ENCODE measurements at places on chromosomes 7 and 10.
A peak's percentile ranks its signal among the peaks of the same experiment; 100 is the strongest.

DNA sequence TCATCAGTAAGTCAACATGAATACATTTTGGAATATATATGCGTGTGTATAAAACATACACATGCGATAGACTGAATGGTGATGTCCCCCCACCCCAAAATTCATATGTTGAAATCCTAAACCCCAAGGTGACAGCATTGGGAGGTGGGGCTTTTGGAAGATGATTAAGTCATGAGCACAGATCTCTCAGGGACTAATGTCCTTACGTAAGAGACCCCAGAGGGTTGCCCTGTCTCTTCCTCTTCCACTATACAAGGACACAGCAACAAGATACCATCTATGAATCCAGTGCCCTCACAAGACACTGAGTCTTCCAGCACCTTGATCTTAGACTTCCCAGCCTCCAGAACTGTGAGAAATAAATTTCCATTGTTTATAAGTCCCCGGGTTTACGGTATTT lies 22.5 kb downstream of the DRGX start:
- no peak overlapping the region for H3K4me3 ChIP-seq
- no peaks in the 10 kb centered on the region for H3K36me3 ChIP-seq
- no peaks in the 10 kb centered on the region for H3K27me3 ChIP-seq
- H3K27ac ChIP-seq, result no peak overlapping the region
- DNase-seq, result no peak
- H3K4me1 ChIP-seq, result no peaks in the 10 kb centered on the region

DNA sequence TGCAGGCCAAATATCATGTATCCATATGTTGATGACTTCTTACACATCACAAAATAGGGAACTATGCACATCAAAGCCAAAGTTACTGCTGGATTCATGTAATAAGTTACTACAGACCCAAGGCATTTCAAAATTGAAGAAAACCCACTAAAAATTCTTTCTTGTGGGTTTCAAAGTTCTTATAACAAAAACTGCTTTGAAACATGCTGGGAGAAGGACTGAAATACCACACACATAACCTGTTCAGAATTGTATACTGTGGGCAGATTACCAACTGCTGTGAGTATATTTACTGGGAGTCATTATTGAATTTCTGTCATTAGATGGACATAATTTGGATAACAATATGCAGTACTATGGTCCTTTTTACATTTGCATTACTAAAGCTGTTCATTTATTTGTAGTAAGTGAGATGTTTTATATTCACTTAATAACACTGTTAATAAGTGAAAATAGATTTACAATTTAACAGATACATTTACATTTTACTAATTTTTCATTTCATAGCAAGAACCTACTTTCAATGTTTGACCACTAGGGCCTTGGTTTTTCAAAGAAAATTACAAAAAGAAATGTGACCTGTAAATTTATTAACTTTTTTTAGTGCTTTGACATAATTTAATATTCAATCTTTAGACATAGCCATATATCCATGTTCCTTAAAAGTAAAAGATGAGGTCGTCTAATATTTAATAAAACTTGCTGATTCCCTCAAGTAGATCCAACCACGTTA lies 132.6 kb downstream of the MAGI2 start:
- no peak for DNase-seq
- no peaks in the 10 kb centered on the region for H3K27me3 ChIP-seq
- no peaks in the 10 kb centered on the region for H3K36me3 ChIP-seq
- no peak overlapping the region for H3K27ac ChIP-seq

DNA sequence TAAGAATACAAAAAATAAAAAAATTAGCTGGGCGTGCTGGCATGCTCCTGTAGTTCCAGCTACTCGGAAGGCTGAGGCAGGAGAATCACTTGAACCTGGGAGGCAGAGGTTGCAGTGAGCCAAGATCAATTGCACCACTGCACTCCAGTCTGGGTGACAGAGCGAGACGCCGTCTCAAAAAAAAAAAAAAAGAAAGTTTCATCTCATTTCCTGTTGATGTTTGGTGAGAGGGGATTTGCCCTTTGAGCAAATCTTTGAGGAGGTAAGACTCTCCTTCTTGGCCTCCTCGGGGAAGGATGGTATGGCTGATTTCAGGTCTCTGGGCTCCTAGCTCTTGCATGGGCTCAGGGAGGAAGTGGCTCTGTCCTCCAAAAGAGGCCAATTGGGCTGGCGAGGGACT lies 3.6 kb upstream of the GRID2IP start:
- no peak overlapping the region for H3K4me3 ChIP-seq
- no peaks in the 10 kb centered on the region for H3K36me3 ChIP-seq
- peaks cover 3% of the 10 kb centered on the region for H3K27me3 ChIP-seq
- no peak for DNase-seq
- H3K27ac ChIP-seq, result no peak overlapping the region

DNA sequence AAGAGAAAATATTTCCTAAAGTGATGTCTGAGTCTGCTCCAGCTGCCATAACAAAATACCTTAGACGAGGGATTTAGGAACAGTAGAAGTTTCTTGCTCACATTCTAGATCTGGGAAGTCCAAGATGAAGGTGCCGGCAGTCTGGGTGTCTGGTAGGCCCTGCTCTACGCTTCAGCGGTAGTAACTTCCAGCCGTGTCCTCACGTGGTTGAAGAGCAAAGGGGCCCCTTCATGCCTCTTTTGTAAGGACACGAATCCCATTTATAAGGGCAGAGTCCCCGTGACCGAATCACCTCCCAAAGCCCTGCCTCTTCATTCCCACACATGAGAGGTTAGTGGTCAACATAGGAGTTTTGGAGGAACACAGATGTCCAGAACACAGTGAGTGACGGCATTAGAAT lies 52.2 kb upstream of the INPP5A start:
- no peak for DNase-seq
- H3K36me3 ChIP-seq, result no peaks in the 10 kb centered on the region
- no peaks in the 10 kb centered on the region for H3K27me3 ChIP-seq
- H3K27ac ChIP-seq, result no peak overlapping the region
- H3K4me3 ChIP-seq, result no peak overlapping the region

DNA sequence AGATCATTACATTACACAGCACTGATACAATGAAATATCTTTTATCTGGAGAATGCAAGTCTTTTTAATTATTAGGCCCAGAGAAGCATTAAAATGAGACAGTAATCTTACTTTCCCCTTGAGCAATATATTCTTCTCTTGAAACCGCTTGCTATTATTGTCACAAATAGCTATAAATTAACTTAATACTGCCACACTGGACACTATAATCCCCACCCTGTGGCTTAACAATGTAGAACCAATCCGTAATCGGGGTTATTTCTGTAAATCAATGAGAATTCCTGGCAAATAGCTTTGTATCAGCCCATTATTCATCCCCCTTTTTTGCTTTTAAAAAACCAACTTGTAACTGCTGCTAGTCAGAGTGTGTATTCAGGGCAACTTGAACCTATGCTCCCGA lies 366.2 kb upstream of the VWC2 start:
- H3K36me3 ChIP-seq, result no peaks in the 10 kb centered on the region
- H3K4me1 ChIP-seq, result no peaks in the 10 kb centered on the region
- no peaks in the 10 kb centered on the region for H3K27me3 ChIP-seq
- DNase-seq, result no peak
- no peak overlapping the region for H3K27ac ChIP-seq

DNA sequence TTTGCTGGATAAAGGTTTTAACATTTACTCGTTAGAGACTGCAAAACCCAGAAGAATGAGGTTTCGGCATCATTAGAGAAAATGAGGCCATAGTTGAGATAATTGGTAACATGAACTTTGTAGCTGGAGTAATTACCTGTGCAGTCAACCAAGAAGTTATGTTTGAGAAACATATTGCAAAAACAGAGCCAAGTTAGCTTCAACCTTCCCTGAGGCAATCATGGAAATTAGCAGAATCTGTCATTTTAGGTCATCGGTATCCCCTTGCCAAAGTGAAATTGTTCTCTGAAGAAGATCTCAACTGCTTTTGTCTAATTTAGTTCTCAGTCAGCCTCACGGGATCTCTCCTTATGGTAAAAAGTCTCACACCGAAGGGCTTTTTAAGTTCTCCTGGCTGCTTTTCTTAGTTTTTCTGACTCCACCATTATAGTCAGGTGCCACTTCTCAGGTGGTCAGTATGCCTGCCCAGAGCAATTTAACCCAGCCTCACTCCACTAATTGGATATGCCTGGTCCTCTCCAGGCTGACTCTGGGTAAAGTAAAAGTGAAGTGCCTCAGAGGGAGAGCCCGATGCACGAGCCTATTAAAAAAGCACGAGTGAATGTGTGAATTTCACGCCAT lies 52.5 kb downstream of the NRCAM start:
- no peak overlapping the region for H3K4me3 ChIP-seq
- H3K4me1 ChIP-seq, result no peaks in the 10 kb centered on the region
- no peak overlapping the region for H3K27ac ChIP-seq
- H3K36me3 ChIP-seq, result no peaks in the 10 kb centered on the region

- no peaks in the 10 kb centered on the region for H3K4me1 ChIP-seq
- no peaks in the 10 kb centered on the region for H3K27me3 ChIP-seq
- no peak for DNase-seq
- no peak overlapping the region for H3K4me3 ChIP-seq
- no peak overlapping the region for H3K27ac ChIP-seq
- no peaks in the 10 kb centered on the region for H3K36me3 ChIP-seq
Measured at GRCh38 chr10:76769582-76769981, 868.0 kb downstream of the KCNMA1 start.

DNA sequence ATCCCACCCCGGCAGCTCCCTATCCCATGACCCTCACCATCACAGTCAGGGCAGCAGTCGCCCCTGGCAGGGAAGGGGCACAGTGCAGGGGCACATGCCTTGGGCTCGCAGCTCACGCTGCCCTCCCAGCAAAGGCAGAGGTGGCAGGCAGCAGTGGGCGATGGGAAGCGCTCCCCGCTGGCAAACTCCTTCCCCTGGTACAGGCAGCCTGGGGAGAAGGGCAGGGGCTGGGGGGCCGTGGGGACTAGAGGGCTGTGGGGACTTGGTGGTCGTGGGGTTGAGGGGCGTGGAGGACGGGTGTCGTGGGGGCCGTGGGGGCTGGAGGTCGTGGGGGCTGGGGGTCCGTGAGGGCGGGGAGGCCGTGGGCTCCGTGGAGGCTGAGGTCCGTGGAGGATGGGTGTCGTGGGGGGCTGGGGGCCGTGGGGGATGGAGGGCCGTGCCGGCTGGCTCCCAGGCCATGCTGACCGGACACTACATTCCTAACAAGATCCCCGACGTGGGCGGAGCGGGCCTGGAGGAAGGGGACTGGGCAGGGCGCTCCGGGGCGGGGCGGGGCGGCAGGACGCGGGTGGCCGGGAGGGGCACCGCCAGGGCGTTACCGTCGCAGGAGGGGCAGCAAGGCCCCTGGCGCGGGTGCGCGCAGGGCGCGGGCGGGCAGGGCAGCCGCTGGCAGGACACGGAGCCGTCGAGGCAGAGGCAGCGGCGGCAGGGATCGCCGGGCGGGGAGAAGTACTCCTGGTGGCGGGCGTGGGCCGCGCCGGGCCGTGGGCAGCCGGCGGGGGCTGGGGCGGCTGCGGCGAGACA lies 20.0 kb downstream of the KCP start:
- peak overlapping the region; percentile 20 for H3K4me3 ChIP-seq
- no peaks in the 10 kb centered on the region for H3K4me1 ChIP-seq
- no peak for DNase-seq
- H3K36me3 ChIP-seq, result no peaks in the 10 kb centered on the region
- H3K27me3 ChIP-seq, result peaks cover 14% of the 10 kb centered on the region

- no peak overlapping the region for H3K27ac ChIP-seq
- H3K4me1 ChIP-seq, result no peaks in the 10 kb centered on the region
- H3K36me3 ChIP-seq, result peaks cover 26% of the 10 kb centered on the region
- H3K27me3 ChIP-seq, result no peaks in the 10 kb centered on the region
- H3K4me3 ChIP-seq, result no peak overlapping the region
Measured at GRCh38 chr10:28082316-28082715, 83.4 kb upstream of the ODAD2 start.

DNA sequence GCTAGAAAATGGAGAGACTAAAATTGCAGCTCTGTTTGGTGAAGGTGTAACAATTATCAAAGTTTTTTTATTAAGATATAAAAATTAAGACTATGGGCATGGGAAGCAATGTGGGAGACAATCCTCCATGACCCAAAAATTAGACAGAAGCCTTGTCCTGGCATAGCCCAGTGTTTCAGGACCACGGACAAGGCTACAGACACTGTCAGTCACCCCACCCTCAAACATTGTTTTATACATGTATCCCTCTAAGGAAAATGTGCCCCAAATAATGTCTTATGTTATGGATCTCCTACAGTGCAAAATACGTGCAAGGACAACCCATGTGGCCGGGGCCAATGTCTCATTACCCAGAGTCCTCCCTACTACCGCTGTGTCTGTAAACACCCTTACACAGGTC lies 24.0 kb downstream of the HABP2 start:
- H3K4me1 ChIP-seq, result no peaks in the 10 kb centered on the region
- peaks cover 3% of the 10 kb centered on the region for H3K27me3 ChIP-seq
- no peak overlapping the region for H3K4me3 ChIP-seq
- H3K36me3 ChIP-seq, result no peaks in the 10 kb centered on the region

GRCh38 chr10:14774214-14774580 lies 500 bp downstream of the FAM107B start:
- no peak for DNase-seq
- H3K36me3 ChIP-seq, result no peaks in the 10 kb centered on the region
- H3K27me3 ChIP-seq, result no peaks in the 10 kb centered on the region
- H3K4me1 ChIP-seq, result no peaks in the 10 kb centered on the region

DNA sequence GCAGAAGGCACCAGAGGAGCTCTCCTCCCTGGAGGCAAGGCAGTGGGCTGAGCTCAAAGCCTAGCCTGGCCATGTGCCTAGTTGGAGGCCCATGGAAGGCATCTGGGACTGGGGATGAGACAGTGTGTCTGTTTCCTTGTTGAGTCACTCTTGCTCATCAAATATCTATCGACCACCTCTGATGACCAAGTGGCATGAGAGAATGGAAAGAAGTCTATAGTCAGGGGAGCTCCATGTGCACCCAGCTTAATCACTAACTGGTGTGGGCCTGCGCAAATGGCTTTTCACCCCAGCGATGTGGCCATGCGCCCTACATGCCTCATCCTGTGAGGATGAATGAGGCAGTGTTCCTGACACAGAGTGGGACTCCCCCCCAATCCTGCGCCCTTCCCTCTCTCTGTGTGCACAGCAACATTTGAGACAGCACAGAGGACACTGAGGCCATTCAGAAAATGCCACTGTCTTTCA lies 229.9 kb downstream of the RPS24 start:
- H3K27me3 ChIP-seq, result no peaks in the 10 kb centered on the region
- H3K27ac ChIP-seq, result no peak overlapping the region
- no peak for DNase-seq
- H3K4me1 ChIP-seq, result no peaks in the 10 kb centered on the region
- H3K4me3 ChIP-seq, result no peak overlapping the region

DNA sequence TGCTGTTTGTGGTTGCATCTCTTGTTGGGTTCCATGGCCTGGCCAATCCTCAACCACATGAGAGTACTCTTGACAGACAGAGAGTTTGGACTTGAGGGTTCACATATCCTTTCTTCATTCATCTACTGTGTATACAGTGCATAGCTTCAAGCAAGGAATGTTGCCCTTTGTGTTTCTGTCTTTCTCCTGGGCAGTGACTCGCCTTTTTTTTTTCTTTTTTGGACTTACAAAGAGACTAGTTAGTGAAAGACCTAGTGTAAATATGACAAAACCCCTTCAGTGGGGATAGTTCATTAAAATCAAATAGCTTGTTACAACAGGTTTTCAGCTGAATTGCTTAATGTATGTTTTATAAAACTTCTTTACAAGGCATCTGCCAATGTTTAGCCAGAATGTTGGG lies 290.2 kb downstream of the FGFR2 start:
- H3K4me1 ChIP-seq, result no peaks in the 10 kb centered on the region
- no peaks in the 10 kb centered on the region for H3K36me3 ChIP-seq
- no peak for DNase-seq
- H3K27me3 ChIP-seq, result no peaks in the 10 kb centered on the region

- peak; percentile 29 for DNase-seq
- no peak within 1 kb of the TSS for H3K27ac ChIP-seq
- no peaks in the 10 kb centered on the region for H3K36me3 ChIP-seq
- H3K4me3 ChIP-seq, result peak within 1 kb of the TSS; percentile 41
- peaks cover 53% of the 10 kb centered on the region for H3K27me3 ChIP-seq
- peaks cover 14% of the 10 kb centered on the region for H3K4me1 ChIP-seq
Measured at GRCh38 chr10:34815185-34816084, at the start of gene PARD3. TSS of gene PARD3 (minus strand) at chr10:34815296. CDS start at chr10:34814995, 301 bp downstream.
